NCI-H2171 (cell line): ENCODE measurements at places on chromosomes 1 and 21.

GRCh38 chr1:81836007-81836626 is 35.4 kb downstream of the ADGRL2 start:
- no peak for DNase-seq

- DNase-seq = no peak
These were observed 164.3 kb downstream of the KIF26B start for GRCh38 chr1:245319094-245319493.

- DNase-seq = no peak
These were observed 27.7 kb downstream of the TRIM11 start for GRCh38 chr1:228378873-228379460.

DNA sequence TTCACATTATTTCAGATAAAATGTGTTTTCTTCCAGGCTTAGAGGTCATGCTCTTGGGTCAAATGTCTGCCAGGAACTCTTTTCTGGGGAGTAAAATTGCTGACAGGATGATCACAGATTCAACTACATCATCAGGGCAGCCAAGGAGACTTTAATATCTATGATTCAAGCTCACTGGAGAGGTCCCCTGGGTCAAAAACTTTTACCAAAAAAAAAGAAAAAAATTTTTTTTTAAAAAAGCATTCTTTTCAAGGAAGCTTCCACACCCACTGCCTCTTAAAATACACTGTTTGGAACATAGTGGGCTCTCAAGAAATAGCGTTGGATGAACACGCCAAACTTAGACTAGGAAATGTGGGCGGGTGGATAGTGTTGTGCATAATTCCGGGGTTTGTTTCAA is 81.3 kb downstream of the TIAM1 start:
- DNase-seq = no peak

- no peak for DNase-seq
These were observed 317.2 kb upstream of the DEPDC1 start for GRCh38 chr1:68814067-68814466.
